Amniotic epithelial cell (primary cell): ENCODE measurements at places on chromosomes 11 and 22.

- no peak for DNase-seq
Measured at GRCh38 chr11:11980841-11981308, 27.6 kb downstream of the DKK3 start.

GRCh38 chr22:23542933-23543332, 37.2 kb downstream of the IGLL1 start:
- peak; percentile 55 for DNase-seq

DNA sequence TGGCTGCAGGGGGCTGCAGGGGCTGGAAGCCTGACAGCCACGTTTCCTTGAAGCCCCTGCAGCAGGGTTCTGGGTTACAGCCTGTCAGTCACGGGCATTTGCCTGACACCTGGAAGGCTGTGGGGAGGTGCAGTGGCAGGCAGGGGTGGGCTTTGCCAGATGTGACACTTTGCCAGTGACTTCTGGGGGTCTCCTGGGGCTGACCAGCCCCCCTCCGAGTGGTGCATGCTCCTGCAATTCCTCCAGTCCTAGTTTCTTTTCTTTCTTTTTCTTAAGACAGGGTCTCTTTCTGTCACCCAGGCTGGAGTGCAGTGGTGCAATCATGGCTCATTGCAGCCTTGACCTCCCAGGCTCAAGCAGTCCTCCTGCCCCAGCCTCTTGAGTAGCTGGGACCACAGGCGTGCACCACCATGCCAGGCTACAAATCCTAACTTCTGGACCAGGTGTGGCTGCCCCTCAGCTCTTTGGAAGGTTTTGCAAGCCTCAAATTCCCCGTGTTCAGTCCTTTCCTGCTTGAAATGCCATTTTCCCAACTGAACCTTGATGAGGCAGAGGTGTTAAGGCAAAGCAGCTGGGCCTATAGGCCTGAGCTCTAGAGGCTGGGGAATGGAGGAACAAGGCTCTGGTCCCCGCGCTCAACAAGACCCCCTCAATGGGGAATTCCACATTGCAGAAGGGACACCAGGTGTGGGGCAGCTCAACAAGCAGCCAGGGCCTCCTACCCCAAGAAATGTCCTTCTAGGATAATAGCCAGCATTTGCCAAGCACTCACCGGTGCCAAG, 20.2 kb upstream of the CHKA start:
- no peak for DNase-seq

- no peak for DNase-seq
Measured at GRCh38 chr11:27040302-27041115, at the start of gene BBOX1. TSS of gene BBOX1 (plus strand) at chr11:27040815. CDS start at chr11:27055431, 14,616 bp downstream.

- DNase-seq, result peak; percentile 40
Measured at GRCh38 chr11:31870609-31871309, 59.6 kb upstream of the PAX6 start.

GRCh38 chr11:79461144-79461543, 20.3 kb upstream of the TENM4 start:
- peak; percentile 53 for DNase-seq
